BE2C (cell line): ENCODE measurements at places on chromosomes 12 and 14.

GRCh38 chr12:48973531-48973930 lies 2.0 kb upstream of the WNT10B start:
- no peak for DNase-seq

DNA sequence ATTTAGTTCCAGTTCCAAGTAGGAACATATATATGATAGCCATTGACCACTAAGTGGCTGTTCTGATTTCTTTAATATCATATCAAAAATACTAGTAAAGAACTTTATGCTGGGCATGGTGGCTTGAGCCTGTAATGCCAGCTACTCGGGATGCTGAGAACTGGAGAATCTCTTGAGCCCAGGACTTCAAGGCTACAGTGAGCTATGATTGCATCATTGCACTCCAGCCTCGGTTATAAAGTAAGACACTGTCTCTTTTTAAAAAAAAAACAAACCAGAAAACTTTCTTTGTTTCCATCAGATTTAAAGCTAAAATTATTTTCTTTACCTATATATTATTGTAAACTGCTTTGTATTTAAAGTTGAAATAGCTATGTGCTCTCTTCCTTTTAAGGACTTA lies 127.0 kb downstream of the SCAF11 start:
- DNase-seq = no peak

DNA sequence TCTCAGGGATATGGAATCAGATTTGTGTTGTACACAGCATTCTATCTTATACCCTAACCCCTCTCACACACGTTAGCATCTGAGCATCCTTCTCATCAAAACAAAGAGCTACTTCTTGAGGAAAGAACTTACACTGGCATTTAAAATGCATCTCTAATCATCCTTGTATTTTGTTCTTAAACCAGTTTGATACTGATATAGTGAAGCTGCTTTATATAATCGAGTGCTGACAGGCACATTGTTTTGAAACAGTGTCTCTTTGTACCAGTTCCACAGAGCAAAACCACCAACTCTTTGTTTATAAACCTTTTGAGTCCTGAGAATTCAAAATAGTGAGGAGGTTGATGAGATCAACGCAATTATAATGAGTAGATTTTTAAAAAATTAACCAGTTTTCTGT lies 8.8 kb downstream of the GPR33 start:
- DNase-seq = no peak

DNA sequence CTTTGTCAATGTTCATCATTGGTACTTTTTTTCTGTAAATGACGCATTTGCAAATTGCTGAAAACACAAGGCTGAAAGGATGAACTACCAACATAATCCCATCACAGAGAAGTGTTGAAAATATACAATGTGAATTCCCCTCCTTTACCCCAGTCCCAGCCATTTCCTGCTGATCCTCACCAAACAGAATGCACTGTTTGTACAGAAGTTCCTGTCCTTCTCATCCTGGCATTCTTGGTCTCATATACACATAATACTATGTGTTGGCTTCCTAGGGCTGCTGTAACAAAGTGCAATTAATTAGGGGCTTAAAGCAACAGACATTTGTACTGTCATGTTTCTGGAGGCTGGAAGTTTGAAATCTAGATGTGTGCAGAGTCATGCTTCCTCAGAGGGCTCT lies 836.2 kb upstream of the MGAT4C start:
- no peak for DNase-seq

- no peak for DNase-seq
These were observed 12.2 kb upstream of the CDK17 start for GRCh38 chr12:96412431-96412830.

DNA sequence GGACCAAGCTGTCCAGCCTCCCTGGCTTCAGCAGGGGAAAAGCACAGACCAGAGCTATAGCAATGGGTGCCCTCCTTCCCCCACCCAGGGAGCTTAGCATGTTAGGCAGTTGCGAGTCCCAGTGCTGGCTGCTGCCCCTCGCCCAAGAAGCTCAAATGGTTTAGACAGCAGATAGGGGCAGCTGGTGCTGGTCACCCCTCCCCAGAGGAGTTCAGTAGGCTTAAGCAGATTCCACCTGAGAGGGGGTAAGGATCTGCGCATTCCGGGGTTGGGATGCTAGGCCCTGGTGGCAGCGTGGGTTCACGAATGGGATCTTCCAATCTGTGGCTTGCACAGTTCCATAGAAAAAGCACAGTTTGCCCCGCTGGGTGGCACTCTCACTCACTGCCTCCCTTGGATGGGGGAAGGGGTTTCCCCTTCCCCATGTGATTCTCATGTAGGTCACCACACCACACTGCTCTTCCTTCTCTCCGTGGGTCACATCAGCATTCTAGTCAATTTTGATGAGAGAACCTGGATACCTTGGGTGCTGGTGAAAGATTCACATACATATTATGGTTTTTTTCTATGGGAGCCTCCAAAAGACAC lies 665.6 kb downstream of the C12orf50 start:
- DNase-seq = peak; percentile 4

DNA sequence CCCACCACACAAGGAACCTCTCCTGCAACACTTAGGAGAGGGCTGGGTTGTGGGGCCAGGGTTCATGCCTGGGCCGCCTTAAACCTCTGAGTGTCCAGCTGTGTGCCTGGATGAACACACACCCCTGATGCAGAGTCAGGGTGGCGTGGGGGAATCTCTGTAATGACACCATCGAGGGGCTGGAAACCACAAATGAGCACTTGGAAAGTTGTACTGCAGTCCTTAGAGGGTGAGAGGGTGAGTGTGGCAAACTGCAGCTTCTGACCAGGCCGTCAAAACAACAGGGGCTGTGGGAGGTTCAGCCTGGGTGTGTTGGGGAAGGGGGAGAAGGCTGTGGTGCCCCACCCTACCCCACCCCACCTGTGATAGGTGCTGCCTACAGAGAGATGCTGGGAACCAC lies 12.4 kb upstream of the KRT5 start:
- no peak for DNase-seq

- DNase-seq = no peak
These were observed 435.0 kb downstream of the GXYLT1 start for GRCh38 chr12:41709463-41710285.

DNA sequence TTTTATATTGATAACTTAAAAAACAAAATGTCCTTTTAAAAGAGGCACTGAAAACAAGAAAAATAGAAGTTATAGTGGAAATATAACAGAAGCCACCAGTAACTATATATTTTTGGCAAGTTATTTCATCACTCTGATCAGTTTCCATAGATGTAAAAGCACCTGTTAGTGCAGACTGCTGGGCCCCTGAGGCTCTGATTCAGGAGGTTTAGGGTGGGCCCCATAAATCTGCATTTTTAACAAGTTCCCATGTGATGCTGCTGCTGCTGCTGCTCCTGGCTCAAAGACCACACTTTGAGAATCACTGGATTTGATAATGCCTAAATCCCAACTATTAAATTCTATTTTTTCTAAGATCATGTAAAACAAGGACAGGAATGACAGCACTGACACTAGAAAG lies 251.1 kb downstream of the MED13L start:
- no peak for DNase-seq

- no peak for DNase-seq
These were observed 124.9 kb downstream of the PELI2 start for GRCh38 chr14:56243110-56243509.

- no peak for DNase-seq
These were observed 33.3 kb upstream of the ACTN1 start for GRCh38 chr14:69012256-69012953.

- no peak for DNase-seq
These were observed 12.8 kb downstream of the DIP2B start for GRCh38 chr12:50517421-50518048.

DNA sequence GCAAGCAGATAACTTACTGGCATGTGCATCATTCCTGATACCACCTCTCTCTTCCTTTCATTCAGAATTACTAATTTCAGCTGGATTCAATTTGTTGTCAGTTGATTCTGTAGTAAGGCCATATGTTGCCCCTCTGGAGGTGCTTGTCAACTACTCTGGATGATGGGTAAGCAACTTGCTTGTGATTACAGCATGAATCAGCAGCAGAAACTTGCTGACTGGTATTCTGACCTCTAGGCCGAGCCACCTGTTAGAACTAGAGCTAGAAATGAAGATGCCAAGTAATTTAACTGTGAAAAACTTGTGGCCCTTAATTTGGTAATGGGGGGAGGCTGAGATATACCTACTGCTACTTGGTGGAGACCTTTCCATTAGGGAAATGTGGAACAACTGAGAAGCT lies 5.1 kb downstream of the RNF10 start:
- DNase-seq = no peak

GRCh38 chr12:124720681-124721500 lies 142.8 kb downstream of the SCARB1 start:
- peak; percentile 91 for DNase-seq

- peak; percentile 47 for DNase-seq
These were observed at the start of gene LGALS3 for GRCh38 chr14:55129086-55129427. LGALS3 (plus strand) TSS chr14:55129252; CDS start chr14:55137374, 8,122 bp downstream.

DNA sequence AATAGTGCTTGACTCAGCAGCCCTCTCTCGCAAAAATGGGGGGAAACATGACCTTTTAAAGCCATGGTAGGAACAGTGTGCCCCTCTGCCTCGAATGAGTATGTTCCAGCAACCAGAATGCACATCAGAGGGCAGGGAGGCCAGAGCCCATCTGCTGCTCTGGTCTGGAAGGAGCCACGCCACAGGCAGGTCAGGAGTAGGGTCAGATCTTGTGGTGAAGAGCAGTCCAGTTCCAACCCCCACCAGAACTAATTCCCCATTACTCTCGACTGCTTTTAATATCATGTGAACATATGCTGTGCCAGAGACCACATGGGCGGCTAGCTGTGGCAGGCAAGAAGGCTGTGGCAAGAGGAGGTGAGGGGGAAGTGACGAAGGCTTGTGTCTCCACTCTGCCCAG lies 34.6 kb upstream of the TMX1 start:
- DNase-seq = no peak

- DNase-seq = no peak
These were observed 33.5 kb upstream of the CERS5 start for GRCh38 chr12:50200552-50201273.

GRCh38 chr12:108459149-108459548 lies 55.9 kb upstream of the FICD start:
- DNase-seq = no peak

DNA sequence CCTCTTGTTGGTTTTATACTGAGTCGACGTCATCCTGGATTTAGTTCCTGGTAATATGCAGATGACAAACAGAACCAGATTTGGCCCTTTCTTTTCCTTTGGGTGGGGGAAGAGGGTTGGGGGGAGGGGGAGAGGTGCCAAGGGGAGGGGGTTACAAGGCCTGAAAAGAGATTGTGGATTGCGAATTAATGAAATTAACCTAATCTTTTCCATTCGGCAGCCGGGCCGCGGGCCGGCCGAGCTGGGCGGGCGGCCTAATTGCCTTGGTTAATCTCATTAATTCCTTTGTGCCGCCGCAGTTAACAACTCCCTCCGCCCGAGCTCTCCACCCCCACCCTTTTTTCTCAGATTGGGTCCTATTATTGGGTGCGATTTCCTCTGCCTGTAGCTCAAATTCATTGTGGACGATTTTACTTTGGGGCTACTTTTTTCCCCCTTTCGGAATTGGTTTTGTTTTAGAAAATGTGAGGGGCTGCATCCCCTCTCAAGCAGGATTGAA lies 387 bp upstream of the GSC start:
- DNase-seq = no peak

- no peak for DNase-seq
These were observed 62.3 kb downstream of the R3HDM2 start for GRCh38 chr12:57368349-57369095.

DNA sequence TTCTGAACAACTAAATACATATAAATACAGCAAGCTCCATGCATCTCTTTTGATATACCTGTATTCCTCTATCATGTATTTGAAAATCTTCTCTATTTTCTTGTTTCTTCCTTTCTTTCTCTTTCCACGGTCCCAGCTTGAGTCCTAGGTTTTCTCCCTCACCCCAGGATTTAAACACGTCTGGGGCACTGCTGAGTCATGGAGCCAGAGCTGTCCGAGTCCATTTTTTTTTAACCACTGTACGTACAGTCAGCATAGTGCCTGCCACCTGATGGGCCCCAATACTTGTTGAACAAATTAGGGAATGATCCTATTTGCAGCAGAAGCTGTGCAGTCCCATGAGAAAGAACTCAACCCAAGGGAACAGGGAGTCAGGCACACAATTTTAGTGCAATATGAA lies 158.1 kb downstream of the ATP23 start:
- no peak for DNase-seq

- peak; percentile 44 for DNase-seq
These were observed 61.3 kb downstream of the C12orf50 start for GRCh38 chr12:87967871-87968270.

- no peak for DNase-seq
These were observed 69.3 kb downstream of the PRMT8 start for GRCh38 chr12:3560295-3560620.

GRCh38 chr12:127334912-127335644 lies 931.9 kb upstream of the TMEM132C start:
- no peak for DNase-seq

- DNase-seq = no peak
These were observed 513.0 kb downstream of the NAV3 start for GRCh38 chr12:78343657-78344056.

GRCh38 chr12:127307528-127307927 lies 959.4 kb upstream of the TMEM132C start:
- DNase-seq = no peak

DNA sequence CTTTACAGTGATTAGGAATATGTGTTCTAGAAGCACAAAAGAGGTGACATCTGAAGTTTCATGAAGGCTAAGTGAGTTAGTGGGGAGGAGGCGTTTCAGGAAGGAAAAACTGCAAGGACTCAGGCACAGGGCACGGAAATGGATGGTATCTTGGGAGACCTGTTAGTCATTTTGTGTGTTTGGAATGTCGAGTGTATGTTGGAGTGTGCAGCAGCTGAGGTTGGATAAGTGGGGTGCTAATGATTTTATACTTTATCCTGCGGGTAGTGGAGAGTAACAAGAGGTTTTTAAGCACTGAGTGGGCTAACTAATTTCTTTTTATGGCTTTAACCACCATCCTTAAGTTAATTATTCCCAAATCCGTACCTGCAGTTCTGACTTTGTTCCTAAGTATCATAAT lies 571.5 kb upstream of the FBXO33 start:
- no peak for DNase-seq

- DNase-seq = no peak
These were observed 19.7 kb upstream of the DUSP16 start for GRCh38 chr12:12582193-12582881.

- DNase-seq = peak; percentile 62
These were observed 37.7 kb downstream of the RASAL1 start for GRCh38 chr12:113097716-113098440.

- DNase-seq = no peak
These were observed 356.6 kb downstream of the FUT8 start for GRCh38 chr14:65769151-65769550.
